Stimulated activated naive CD4-positive, alpha-beta T cell treated with Interleukin-2 at 50 U/mL for 16 hours (primary cell): ENCODE measurements at places on chromosomes 11 and 22.

GRCh38 chr11:44943118-44943517, 7.6 kb downstream of the TP53I11 start:
- peak; percentile 19 for DNase-seq

DNA sequence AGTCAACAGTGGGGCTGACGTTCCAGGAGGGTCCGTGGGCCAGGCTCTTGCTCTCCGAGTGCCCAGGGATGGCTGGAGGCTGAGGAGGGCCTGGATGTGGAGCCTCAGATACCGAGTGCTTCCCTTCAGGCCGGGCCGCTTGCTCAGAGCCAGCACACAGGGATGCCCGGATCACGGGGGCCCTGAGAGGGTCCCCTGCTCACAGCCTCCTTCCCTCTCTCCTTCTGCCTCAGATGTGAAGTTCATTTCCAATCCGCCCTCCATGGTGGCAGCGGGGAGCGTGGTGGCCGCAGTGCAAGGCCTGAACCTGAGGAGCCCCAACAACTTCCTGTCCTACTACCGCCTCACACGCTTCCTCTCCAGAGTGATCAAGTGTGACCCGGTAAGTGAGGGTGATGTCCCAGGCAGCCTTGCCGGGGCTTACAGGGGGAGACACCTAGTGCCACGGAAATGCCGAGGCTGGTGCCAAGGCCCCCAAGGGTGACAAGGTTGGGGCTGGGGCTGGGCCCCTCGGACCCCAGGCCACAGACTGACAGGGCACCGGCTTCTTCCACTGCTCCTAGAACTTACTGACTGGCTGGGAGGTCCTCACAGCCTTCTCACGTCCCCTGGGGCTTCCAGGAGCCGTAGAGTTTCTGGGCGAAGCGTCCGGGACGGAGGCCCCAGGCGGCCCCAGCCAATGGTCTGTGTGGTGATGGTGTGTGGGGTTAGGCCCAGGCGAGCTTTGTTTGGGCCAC, 7.0 kb downstream of the CCND1 start:
- DNase-seq: no peak

DNA sequence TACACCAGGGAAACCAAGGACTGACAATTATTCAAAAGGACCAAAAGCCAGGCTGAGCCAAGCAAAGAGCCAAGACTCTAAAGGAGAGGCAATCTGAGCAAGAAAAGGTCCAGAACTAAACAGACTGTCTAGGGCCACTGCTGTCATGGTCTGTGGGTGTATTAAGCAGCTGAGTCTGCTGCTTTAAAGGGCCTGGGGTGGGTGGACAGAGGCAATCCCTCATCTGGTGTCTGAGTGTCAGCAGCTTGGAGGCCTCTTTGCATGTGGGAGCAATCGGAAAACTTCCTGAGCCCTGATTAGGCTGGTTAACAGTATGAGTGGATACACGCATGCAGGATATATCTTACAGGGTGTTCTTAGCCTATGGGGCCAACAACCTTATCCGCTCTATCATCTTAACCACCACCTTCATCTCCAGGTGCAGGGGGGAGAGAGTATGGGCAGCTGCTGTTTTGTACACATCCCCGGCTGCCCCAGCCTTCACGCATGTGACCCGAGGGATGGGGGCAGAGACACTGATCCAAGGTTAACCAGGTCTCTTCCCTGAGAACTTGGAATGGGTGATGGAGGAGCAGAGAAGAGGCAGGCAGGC, 67.5 kb upstream of the TIMP3 start:
- no peak for DNase-seq

- no peak for DNase-seq
These were observed 59.0 kb downstream of the OSBP2 start for GRCh38 chr22:30753701-30754100.

DNA sequence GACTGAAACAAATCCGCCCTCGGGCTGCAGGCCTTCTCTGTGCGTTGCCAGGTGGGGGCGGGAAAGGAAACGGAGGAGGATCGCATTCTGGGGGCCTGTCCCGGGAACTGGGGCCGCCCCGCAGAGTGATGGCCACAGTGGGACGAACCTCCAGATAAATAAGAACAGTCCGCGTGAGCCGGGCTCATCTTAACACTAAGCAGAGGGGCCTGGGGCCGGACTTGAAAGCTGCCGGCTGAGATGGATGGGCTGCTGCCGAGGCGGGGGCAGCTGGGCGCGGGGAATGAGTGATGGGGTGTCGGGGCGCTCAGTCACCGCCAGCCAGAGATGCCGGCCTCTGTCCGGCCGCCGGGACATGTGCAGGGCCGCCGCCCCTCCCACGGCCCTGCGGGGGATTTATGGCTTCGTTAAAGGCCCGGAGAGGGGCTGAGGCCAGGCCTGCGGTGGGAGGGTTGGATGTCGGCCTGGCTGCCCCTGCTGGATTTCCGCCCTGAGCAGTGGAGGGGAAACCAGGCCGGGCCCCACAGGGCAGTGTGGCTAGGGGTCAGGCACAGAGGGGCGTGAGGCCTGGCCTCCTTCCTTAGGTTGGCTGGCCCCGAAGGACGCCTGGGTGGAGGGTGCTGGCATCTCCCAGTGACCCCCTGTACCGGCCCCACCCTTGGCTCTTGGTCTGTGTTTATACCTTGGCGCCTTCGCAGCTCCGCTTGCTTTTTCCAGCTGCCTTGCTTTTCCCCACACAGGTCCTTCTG, 45.3 kb upstream of the CD82 start:
- no peak for DNase-seq

GRCh38 chr11:105783216-105783615, 173.3 kb downstream of the GRIA4 start:
- no peak for DNase-seq

DNA sequence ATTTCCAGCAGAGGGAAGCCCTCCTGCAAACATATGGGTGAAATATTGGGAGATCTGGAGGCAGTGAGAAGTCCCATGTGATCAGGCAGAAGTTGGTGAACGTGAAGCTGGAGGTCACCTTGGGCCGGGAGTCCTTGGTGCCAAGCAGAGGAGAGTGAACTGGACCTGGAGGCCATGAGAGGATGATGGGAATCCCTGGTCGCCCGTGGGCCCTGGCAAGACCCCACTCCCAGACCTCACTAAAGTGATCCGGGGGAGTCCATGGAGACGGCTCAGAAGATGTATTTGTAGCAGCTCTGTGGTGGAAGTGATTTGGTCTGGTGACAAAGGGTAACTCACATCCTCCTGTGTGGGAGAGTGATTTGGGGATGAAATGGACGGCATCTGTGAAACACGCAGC, 71.0 kb downstream of the ARHGAP8 start:
- DNase-seq: no peak

- no peak for DNase-seq
These were observed 374 bp downstream of the NLRP10 start for GRCh38 chr11:7964873-7965272.

DNA sequence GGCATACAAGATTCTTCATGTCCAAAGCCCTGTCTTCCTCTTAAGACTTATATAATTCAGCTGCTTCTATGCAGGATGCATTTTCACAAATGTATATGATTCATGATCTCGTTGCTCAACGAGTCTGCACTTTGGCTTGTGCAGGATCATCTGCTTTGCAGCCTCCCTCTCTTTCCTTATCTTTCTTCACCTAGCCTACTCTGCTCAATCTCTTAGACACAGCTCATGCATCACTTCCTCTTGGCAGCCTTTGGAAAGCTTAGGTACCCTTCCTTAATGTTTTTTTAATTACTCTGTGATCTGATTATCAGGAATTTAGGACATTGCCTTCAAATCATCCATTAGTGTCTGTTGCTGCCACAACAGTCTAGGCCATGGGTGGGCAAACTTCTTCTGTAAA, 673.8 kb downstream of the NELL1 start:
- DNase-seq: no peak

DNA sequence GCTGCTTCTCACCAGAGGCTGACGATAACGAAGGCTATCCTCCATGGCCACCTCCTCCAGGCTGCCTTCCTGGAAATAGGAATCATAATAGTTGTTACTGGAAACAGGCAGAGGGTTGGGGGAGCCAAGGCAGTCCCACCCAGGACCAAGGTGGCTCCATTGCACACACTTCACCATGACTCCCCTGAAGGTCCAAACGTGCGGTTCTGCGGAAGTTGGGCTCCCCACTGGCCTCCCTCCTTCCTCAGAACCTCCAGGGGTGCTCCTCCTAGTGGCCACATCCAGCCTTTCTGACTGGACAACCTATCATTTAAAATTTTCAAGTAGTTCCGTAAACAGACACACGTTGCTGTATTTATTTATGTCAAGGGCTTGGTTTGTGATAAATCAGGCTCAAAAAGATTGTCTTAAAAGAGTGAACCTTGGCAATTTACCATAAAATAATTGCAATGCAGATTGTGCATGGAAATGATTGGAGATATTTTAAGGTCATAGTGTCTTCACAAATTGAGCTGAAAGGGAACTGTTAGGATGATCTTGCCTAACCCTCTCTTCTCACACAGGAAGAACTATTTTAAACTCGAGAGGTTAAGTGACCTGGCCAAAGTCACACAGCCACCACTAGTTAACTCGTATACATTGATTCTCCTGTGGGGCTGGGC, 1.4 kb upstream of the TCN2 start:
- DNase-seq: peak; percentile 45

DNA sequence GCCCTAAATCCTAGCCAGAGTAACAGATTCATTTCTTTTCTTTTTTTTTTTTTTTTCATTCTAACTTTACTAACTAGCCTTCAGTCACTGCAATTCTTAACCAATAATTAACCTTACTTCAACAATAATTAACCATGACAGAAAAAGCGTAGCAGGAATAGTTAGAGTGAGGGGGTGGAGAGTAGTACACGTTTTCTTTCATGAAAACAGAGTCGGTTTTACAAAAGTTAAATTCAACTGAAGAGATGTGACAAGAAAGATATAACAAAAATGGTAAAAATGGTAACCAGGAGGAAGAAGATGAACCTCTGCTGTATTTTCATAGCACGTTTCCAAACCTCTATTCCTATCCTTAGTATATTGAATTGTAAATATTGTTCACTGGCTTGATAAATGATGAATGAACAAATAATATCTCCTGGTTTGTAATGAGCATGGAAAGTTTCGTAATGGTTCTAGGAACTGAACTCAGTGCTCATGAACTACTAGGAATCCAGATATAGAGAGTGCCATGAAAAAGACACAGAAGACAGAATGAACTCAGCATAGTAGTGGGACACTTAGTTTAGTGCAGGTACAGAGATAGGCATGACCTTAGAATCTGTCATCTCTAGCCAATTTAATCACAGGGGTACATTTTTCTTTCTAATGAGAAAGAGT, 116.5 kb upstream of the ANO5 start:
- no peak for DNase-seq

DNA sequence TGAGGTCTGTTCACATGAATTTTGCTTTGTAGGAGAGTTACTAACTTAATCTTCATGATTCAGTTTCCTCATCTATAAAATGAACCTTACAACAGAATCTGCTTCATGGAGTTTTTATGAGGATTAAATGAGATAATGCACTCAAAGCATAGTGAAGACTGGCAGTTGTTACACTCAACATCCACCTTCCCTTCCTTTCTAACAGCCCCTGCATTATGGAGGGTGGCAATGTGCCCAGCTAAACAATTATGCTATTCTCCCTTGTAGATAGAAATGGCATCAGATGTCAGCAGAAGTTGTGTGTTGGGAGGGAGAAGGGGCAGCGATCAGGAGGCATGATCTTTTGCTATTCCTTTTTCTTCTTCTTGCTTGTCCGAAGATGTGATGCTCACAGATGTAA, 6.5 kb downstream of the POU2AF1 start:
- no peak for DNase-seq

DNA sequence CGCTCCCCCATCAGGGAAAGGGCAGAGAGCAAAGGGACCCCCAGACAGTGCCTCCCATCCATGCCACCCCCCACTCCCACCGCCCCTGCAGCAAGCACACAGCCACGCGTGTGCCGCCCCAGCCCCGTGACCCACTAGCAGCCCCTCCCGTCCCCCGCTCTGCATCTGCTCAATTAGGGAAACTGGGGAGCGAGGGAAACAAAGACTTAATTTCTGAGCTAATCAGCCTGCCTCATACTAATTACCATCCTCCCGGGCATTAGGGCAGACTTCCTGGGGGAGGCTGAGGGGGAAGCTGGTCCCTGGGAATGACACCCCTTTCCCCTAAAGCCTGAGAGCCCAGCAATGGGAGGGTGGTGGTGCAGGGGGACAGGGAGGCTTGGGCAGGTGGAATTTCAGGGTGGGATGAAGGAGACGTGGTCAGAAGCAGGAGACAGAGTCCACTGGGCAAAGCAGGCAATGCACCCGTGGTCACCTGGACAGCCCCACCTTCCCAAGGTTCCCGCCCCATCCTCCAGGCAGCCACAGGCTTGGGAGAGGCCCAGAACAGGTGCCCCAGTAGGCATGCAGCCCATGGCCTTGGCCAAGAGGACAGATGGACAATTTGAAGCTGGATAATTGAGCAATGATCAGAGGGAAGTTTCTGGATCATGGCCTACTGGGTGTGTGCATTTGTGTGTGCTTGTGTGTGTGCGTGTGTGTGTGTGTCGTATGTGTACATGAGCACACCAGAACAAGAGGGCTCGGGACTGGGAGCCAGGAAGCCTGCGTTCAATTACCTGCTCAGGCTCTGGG, 20.6 kb downstream of the ELFN2 start:
- DNase-seq: no peak

GRCh38 chr22:35785181-35785923, 67.7 kb downstream of the APOL5 start:
- DNase-seq: no peak

- DNase-seq: no peak
These were observed 27.4 kb upstream of the SYT8 start for GRCh38 chr11:1807264-1807995.

- DNase-seq: no peak
These were observed 33.3 kb upstream of the CACNG2 start for GRCh38 chr22:36736701-36737320.
